Stimulated activated CD8-positive, alpha-beta memory T cell treated with anti-CD3 and anti-CD28 coated beads, Interleukin-4, amount 100 ng/mL, for 4 hours (primary cell): ENCODE measurements at places on chromosomes 7 and 10.

DNA sequence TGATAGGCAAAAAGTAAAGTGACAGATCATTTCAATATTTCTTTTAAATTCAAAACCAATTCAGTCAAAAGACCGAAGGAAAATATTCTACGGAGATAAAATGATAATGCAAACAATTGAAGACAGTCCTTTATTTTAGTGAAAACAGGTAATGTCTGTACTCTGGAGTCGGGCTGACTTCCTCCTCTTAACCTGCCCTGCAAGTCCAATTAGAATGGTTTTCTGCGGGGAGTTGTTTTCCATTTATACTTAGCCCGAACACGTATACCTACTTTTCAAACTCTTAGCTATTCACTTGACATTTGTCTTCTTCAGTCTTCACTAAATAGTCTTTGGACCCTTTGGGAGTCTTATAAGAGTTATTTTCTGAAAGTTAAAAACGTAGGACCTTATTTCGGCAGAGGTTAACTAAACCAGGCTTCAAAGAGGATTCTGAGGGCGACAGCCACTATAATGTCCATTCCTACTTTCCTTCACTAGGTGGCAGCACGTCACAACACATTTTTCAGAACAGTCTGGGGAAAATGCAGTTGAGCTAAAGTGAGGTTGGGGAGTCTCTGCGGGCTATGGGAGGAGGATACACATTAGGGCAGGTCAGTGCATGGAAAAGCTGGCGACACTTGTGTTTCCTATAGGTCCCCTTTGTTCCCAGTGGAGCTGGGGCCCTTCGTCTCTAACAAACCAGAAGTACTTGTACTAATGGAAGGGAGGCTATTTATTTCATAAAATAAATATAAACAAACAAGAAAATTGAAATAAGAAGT lies 472.0 kb downstream of the KCNMA1 start:
- DNase-seq, result no peak

GRCh38 chr7:23115991-23116390 lies 10.4 kb downstream of the KLHL7 start:
- DNase-seq, result no peak

DNA sequence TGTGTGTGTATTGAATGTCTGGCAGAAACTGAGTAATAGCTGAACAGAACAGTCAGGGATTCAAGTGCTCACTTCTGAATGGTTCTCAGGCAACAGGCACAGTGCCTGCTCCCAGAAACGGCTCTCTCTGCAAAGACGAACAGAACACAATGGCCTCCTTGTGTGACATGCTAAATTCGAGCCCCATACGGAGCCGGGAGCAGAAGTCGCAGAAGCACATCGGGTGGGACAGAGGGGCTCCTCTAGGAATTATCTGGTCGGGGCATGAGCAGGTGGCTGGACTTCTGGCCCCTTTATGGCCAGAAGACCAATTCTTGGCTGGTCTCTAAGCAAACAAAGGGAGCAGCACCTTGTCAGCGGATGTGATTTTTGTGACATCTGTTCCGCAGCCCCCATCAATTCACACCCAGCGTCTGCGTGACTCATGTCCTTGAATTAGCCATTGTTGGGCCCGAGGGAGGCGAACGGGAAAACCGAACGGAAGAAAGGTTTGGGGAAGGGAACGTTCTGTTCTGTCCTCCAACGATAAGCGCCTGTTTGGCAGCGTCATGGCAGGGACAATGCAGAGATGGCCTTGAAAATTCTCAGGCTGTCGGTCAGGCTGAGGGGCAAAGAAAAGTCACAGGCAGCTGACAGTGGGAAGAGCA lies 47.3 kb upstream of the NPTX2 start:
- DNase-seq, result no peak

DNA sequence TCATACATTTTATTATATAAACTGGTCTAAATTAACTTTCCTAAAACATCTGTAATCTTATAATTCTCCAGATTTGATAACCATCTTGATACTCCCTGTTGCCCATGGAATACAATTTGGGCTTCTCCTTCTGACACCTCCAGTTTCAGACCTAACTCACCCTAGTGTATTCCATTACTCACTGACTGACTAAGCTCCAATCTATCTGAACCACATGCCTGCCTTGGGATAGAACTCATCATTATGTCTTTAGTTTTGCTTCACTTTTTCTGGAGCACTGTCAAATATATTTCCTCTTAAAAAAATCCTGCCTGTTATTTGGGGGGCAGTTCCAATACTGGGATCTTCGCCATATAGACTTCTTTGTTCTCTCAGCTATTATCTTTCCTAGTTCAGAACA lies 4.9 kb upstream of the FOXP2 start:
- no peak for DNase-seq
